ENCODE measurements at places on chromosomes 4 and X.

GRCh38 chr4:150682126-150682525 lies 100.2 kb downstream of the MAB21L2 start:
- no peak for DNase-seq

GRCh38 chrX:109270580-109271484 lies 211.1 kb downstream of the GUCY2F start:
- DNase-seq = no peak

GRCh38 chrX:69618803-69619202 lies 2.9 kb downstream of the EDA start:
- no peak for DNase-seq

GRCh38 chr4:26161030-26161824 lies 159.6 kb upstream of the RBPJ start:
- DNase-seq = no peak

DNA sequence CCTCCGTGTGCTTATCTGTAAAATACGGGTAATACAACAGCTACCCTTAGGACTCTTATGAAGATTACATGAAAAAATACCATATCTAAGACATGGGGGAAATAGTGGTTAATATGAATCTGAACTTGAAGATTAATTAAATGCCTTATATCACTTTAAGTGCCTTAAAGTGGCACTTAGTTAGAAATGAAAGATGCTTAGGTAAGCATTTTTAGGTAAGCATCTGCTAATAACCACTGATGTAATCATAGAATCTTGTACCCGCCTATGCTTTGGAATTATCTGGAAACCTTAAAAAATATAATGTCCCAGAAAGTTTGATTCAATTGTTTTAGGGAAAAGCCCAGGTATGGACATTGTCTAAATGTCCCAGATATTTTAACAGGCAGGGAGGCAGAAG lies 12.2 kb downstream of the CLNK start:
- no peak for DNase-seq

All from activated naive CD8-positive, alpha-beta T cell treated with anti-CD3 and anti-CD28 coated beads, Interleukin-2, amount 50 U/mL, for 16 hours (primary cell).